Stimulated activated CD8-positive, alpha-beta memory T cell treated with anti-CD3 and anti-CD28 coated beads, Interleukin-2, amount 100 ng/mL, for 48 hours (primary cell): ENCODE measurements at places on chromosomes 12 and 14.

DNA sequence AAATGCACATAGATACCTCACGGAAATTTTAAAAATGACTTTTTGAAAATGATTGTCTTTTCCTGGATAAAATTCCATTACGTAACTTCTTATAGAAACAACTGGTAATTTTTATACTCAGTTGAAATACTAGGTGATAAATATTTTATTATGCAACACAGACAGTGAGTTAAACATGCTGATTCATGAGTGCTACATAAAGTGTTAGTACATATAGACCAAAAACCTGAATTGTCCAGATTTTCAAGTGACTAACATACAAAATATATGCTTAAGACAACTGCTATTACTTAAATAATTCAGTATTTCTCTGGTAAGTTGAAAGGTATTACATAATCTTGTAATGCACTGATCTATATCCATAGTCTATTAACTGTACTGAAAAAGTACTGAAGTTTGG is 11.9 kb downstream of the PTPRO start:
- DNase-seq, result no peak

DNA sequence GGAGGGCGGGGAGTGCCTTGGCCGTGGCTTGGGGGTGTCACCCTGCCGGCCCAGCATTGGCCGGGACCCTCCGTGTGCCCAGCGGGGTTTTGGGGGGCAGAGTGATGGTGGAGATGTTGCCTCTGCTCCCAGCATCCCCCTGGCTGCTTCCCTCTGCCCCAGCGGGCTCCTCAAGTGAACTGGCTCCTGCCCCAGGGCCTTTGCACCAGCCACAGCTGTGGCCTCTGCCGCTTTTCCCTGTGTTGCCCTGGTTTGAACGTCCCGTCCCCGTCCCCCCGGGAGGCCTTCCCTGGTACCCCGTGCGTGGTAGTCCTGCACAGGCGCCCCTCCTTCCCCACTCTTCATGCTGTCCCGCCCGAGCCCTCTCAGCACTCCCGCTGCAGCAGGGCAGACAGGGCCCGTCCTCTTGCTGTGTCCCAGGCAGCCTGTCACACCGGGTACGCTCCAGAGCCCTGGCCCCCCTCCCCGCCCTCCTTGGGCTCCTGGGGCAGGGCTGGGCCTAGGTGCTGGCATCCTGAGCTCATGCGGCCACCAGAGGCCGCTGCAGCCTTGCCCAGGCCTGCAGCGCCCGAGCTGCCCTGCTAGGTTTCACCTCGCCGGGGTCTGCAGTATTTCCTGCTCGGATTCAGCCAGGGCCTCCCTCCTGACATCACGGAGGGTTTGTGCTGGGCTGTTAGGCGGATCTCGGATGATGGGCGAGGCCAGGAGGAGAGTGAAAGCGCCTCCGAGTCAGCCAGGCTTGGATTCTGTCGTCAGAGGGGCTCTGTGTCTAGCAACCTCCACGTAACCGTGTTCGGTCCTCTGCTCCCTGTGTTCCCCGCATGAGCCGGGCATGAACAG is 9.5 kb downstream of the NOC4L start:
- peak; percentile 46 for DNase-seq

DNA sequence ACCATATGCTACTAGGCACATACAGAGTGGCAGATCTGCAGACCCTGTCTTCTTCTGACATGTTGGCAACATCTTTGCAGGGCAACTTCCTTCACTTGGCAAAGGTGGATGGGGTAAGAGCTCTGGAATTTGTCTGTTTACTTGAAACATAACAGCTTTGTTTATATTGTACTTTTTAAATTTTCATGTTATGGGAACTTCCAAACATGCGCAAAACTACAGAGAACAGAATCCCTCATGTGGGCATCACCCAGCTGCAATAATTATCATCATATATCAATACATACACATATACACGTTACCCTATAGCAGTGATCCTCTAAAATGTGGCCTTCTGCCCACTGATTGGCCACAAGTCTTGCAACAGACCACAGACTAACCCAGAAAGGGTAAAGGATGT is 103.4 kb downstream of the STAB2 start:
- no peak for DNase-seq

DNA sequence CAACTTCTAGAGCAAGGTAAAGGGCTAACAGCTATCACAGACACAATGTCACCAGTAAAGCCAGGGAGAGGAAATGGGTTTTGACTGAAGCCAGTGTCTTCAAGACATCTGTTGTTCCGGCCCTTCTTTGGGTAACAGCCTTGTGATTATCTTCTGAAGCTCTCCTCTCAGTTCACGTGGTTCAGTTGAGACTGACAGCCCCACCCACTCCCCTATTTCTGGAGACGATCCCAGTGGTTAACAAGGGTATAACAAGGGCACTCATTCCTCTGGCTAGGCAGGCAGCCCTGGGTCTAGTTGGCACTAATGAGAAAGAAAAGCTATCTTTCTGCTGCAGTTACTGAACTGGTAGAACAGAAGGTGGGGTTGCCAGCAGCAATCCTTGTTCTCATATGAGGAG is 6.9 kb downstream of the GNPTAB start:
- no peak for DNase-seq

- no peak for DNase-seq
Observed at GRCh38 chr14:81066672-81067071, 111.3 kb downstream of the TSHR start.
